ENCODE measurements at places on chromosomes 5 and 9.

GRCh38 chr5:174223355-174223754 is 177.8 kb downstream of the NSG2 start:
- DNase-seq: no peak

- no peak for DNase-seq
Observed at GRCh38 chr5:110053205-110053604, 363.5 kb downstream of the MAN2A1 start.

DNA sequence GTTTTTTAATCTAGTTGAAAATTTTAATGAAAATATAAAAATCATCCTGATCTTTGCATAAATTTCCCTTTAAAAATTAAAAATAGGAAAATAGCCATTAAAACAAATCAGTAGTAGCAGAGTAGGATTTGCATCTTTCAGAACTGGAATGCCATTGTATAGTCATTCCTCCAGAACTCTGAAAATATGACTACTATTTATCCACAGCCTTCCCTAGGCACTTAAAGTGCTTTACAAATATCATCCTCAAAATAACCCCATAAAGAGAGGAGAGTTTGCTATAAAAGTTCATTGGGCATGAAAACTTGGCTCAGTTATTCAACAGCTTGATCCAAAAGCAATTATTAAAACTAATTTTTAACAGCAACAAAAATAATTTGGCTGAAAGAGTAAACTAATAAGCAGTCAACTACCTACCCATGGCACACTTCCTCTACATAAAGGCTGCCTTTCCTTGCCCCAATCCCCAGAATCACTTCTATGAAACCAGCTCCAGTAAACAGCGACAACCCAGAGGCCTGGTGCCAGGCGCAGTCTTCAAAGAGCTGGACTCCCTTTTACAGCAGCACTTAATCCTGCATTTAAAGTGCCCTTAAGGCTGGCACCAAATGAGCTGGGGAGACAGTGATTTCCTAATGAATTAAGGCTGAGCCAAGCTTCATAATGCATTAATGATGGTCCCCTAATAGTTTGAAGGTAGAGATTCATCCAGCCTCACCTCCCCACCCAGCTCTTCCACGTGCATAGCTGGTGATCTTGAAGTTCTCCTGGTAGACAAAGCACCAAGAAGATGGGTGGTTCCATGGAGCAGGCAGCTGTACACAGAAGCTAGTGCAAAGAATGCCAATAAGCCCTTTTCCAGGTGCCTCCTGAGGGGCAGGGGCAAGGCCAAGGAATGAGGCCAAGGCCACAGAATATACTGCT is 36.1 kb downstream of the LHFPL2 start:
- no peak for DNase-seq

DNA sequence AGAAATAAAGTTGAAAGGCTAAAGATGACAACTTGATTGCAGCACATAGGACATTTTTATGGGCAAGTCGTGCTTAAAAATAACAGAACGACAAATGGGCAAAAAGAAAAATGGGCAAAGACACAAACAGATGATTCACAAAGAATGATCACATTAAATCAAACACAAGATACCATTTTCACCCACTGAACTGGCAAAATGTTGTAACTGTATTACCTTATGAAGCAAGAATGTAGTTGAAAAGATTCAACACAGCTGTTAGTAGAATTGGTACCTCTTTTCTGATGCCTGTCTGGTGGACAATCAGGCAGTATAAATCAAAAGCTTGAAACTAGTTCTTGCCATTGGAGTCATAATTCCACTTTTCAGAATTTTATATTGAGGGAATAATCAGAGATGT is 81.0 kb upstream of the PALM2AKAP2 start:
- no peak for DNase-seq

DNA sequence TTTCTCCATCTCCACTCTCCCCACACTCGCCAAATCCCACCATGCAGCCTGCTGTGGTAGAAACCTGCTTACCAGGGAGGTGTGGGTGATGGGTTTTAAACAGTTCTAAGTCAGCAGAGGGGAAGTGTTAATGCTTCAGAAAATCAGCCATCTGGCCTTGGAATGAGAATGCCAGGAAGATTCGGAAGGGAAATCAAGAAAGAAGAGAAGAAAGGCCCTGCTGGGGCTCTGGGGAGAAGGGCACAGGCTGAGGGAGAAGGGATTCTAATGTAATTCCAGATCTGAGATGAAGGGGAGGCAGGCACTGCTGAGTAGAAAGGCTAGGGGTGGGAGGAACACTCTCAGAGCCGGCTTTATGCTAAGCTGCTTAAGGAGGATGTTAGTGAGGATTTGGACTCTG is 434.7 kb upstream of the DMAC1 start:
- DNase-seq: no peak

DNA sequence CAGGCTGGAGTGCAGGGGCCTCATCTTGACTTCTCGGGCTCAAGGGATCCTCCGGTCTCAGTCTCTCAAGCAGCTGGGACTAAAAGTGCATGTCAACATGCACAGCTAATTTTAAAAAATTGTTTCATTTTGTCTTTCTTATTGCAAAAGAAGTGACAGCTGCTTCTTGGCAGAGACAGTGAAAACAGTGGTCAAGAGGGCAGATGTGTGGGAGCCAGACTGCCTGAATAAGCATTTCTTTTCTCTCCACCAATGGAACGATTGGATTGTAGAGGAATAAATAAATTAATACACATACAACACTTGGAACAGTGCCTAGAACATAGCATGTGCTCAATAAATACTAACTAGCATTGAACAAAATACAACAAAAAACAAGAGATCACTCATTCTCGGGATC is 27.4 kb upstream of the KIF4B start:
- no peak for DNase-seq

GRCh38 chr9:18390393-18390792 is 83.6 kb upstream of the ADAMTSL1 start:
- DNase-seq: no peak

DNA sequence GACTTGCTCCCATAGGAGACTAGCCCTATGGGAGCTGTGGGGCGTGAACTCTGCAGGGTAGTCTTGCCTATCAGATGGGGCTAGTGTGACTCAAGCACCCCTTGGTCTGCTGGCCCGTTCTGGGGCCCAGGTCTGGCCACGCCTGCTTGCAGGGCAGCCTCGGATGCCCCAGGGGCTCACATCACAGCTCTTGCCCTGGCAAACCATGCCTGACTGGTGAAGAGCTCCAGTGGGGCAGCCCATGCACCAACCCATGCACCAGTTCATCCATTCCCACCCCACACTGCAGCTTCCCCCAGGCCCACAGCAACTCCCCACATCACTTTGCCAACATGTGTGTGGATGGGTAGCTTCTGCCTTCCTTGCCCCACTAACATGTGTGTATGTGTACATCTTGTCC is 93.9 kb upstream of the PRLR start:
- no peak for DNase-seq

DNA sequence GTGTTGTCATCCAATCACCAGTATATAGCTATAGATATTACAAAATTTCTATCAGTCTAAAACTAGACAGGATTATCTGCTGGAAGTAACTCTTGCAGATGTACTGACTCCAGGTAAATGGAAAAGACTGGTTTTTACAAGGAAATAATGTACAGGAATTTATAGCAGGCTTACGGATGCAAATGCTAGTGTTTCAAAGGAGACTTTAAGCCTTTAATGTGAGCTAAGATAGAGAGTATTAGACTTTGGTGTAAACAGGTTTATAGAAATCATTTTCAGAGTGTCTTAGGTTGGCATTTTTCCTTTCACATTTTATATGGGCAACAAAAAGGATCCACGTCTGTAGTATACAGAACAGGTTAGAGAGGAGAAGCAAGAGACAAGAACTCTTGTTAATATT is 16.1 kb downstream of the ZNF608 start:
- DNase-seq: no peak

DNA sequence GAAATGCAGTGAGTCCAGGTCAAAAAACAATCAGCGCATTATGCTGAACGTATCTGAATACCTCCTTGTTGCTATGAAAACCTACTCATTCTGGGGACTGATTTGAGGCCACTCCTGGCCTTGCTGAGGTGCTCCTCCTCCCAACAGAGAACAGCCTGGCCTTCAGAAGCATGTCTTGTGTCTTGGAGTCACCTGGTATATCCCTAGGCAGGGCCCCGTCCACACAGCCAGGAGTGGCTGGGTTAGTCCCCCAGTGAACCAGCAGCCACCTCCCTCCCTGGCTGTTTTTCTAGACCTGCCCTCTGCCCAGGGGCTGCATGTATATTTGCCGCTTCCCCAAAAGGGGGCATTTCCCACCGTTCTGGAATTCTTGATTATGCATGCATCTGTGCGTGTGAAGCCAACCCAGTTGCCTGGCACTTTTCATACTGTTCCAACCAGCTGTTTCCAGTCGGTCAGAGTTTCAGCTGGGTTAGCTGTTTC is 99.2 kb upstream of the SPATA31C2 start:
- DNase-seq: no peak

- DNase-seq: no peak
Observed at GRCh38 chr9:72586388-72587130, 65.2 kb downstream of the TMC1 start.

DNA sequence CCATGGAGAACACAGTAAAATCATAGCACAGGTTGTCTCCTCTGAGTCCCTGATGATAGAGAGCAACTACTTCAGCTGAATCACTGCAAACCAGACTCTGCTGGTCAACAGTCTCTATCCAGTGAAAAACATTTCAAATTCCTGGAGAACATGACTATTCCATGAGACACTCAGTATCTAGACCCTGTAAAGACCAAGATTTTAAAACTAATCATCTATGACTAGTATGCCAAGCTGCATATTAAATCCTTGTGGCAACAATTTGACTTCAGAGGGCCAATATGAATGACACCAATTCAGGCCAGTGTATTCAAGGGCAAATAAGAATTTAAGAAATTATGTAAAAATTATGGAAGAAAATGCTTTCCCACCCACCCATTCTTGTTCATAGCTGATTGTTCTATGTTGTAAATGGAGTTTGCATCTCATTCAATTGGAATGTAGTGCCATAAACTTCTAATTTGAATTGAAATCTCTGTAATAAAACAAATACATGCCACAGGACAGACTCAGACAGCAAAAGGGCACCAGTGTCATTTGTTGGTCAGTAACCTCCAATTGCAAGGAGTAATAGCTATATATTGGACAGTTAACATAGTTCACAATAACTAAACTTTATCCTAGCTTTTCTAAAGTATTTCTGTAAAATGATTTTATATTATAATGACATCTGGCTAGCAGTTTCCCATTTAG is 80.1 kb upstream of the LPAR1 start:
- no peak for DNase-seq

DNA sequence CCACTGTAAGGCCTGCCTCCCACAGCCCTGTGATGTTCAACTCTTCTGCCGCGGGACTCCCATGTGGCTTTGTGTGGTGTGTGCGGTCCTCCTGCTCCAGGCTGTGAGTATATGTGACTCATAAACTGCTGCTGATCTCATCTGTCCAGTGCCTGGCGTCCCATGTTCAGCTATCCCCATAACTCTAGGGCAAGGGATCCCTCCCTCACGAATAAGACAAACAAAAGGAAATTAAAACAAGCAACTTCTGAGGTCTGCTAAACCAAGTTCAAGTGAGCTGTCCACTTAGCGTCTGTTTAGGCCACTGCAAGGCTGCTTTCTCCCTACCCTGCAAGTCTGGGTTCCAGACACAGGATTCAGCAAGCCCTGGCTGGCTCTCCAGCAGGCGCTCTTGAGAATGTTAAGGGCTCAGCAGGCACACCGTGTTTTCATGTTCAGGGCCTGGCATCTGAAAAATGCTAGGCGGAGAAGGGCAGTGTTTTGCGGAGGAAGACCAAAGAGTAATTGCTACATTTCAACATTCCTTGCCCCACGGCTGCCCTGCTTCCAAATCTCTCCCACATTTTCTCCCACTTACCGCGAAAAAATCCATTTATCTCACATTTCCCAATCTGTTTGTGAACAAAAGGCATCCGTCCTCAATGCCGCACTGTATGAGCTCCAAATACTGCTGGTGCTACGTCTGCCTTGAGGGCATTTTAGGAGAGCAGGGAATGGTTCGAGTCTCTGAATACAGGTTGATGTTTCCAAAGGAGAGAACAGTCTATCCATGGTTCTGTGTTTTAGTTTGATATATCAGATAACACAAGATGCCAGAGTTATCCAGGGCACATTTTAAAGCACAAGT is 280.2 kb downstream of the SEMA5A start:
- DNase-seq: peak; percentile 29

GRCh38 chr5:36396640-36397039 is 94.9 kb upstream of the RANBP3L start:
- no peak for DNase-seq

DNA sequence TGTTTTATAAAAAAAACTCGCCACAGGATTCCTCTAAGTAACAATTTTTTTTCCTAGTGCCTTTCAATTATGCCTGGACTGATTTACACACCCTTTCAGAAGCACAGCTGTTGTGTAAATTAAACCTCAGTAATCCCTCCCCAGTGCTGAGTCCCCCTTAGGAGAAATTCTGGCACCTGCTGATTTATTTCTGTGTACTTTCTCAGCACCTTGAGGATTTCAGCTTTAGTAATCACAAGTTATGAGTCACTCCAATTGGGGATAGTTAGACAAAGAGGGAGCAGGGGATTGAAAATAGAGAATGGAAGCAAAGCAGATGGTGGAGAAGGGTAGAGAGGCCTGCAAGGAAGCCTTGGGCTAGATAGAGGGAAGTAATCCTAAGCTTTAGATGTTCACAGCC is 171.7 kb downstream of the TTLL11 start:
- no peak for DNase-seq

GRCh38 chr5:24788829-24789514 is 144.2 kb upstream of the CDH10 start:
- DNase-seq: no peak

- DNase-seq: no peak
Observed at GRCh38 chr9:19140259-19140658, 13.0 kb upstream of the PLIN2 start.

DNA sequence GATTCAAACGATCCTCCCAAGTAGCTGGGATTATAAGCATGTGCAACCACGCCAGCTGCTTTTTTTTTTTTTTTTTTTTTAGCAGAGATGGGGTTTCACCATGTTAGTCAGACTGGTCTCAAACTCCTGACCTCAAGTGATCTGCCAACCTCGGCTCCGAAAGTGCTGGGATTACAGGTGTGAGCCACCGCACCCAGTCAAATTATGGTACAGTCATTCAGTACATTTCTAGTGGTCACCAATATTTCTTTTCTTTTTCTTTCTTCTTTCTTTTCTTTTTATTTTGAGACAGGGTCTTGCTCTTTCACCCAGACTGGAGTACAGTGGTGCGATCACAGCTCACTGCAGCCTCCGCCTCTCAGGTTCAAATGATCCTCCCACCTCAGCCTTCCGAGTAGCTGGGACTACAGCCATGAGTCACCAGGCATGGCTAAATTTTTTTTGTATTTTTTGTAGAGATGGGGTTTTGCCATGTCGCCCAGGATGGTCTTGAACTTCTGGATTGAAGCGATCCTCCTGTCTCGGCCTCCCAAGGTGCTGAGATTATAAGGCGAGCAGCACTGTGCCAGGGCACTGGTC is 25.4 kb upstream of the DCP2 start:
- no peak for DNase-seq
